ENCODE measurements at places on chromosomes 2 and 18.

- no peak for DNase-seq
These were observed 41.3 kb downstream of the PTPN2 start for GRCh38 chr18:12842459-12843380.

- DNase-seq: no peak
These were observed 202.1 kb upstream of the UBE2E3 start for GRCh38 chr2:180778291-180778690.

DNA sequence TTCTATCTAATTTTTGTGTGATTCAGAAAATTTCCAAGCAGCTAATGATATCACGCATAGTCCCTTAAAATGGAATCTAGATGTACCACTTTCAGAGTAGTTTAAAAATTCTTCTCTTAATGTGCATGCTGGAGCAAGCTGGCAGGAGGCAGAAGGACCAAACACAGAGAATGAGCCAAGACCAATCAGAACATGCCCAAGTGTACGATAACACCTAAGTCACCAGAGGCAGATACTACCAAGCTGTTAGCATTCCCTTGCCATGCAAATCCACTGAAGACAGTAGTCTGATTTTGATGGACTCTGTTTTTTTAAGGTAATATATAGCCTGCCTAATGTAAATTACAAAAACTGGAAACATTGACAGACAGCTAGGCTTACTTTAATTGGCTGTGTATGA lies 109.3 kb downstream of the DNAH7 start:
- DNase-seq: no peak

GRCh38 chr2:60104514-60105505 lies 448.6 kb downstream of the BCL11A start:
- peak; percentile 81 for DNase-seq

- no peak for DNase-seq
These were observed 4.8 kb downstream of the LMAN2L start for GRCh38 chr2:96734880-96735583.

DNA sequence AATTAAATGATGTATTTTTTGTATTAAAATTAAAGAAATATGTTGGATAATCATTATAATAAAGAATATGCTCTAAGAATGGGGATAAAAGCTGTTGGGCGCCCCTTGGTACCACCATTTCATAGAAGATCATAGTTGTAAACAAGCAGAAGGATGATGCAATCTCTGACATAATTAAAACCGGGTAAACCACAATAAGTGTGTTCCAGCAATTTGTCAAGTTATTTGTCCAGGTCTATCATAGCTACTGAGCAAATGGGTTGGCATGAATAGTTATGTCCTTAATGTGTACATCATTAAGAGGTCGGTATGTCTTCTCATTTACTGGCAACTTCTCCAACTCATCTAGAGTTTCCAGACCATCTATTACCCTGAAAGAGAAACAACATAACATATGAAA lies 6.7 kb upstream of the CLK1 start:
- no peak for DNase-seq

GRCh38 chr2:217413193-217413592 lies 553.3 kb upstream of the TNP1 start:
- DNase-seq: peak; percentile 89

- no peak for DNase-seq
These were observed 67.9 kb upstream of the ST3GAL5 start for GRCh38 chr2:85956646-85957039.

DNA sequence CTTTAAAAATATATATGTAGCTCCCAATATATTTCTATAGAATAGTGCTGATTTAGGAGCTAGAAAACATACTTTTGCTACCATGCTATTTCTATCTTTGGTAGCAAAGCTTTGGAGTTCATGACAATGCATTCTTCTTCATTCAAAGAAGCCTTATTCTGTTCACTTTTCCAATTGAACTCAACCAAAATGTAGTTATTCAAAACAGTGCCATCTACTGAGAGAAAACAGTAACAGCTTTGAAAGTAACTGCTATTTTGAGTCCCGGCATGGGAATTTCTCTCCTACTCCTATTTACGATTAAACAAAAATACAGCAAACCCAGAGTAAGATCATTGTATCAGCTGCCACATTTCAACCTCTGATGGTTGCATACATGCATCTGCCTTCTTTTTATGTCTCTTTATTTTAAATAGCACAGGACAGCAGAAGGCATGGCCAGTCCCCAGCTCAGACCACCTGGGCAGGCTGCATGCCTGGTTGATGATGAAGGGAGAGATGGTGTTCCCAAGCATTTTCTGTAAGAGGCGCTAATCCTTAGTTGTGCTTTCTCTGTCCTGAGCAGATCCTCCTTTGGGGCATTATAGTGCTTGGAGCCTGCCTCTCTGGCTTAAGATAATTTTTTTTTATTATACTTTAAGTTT lies 69.7 kb upstream of the SULT1C3 start:
- DNase-seq: peak; percentile 55

All from suppressor macrophage treated with lipopolysaccharide for 1 hour (primary cell).